NCI-H1048 (cell line): ENCODE measurements at places on chromosomes 1 and 21.

GRCh38 chr1:161676441-161676840 is 13.5 kb downstream of the FCGR2B start:
- DNase-seq = no peak

DNA sequence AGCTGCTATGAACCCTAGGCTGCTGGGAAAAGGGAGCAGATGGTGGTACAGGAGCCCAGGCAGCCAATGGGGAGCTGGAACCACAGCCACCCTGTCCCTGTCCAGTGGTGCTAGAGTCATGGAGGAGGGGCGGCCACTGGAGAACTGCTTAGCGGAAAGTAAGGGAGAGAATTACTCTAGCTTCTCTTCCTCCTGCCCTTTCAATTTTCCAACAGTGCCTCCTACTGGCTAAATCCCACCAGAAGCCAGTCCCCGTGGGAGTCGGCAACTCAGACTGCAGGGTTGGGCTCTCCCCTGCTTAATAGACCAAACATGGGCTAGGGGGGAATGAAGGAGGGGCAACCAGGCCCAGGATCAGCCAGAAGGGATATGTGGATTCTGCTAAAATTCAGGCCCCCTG is 154.5 kb downstream of the ACTL8 start:
- DNase-seq = no peak

GRCh38 chr21:21851657-21852056 is 853.4 kb downstream of the NCAM2 start:
- DNase-seq = no peak

DNA sequence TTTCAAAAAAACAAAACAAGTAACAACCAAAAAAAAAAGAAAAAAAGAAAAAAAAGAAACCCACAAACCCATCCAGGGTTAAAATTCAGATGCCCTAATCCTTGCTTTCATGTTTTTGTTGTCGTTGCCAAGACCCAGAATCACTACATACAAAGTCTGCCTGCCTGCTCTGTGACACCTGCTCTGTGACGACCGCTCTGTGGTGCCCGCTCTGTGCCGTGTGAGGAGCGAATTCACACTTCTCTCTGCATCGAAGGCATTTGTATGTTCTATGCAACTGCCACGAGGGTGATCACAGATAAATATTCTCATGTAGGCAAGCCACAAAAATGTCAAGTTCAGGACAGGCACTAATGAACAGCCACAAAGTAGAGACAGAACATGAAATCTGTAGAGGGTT is 178.6 kb downstream of the SLC45A1 start:
- no peak for DNase-seq

GRCh38 chr1:6162773-6163172 is 17.3 kb downstream of the CHD5 start:
- DNase-seq = no peak

DNA sequence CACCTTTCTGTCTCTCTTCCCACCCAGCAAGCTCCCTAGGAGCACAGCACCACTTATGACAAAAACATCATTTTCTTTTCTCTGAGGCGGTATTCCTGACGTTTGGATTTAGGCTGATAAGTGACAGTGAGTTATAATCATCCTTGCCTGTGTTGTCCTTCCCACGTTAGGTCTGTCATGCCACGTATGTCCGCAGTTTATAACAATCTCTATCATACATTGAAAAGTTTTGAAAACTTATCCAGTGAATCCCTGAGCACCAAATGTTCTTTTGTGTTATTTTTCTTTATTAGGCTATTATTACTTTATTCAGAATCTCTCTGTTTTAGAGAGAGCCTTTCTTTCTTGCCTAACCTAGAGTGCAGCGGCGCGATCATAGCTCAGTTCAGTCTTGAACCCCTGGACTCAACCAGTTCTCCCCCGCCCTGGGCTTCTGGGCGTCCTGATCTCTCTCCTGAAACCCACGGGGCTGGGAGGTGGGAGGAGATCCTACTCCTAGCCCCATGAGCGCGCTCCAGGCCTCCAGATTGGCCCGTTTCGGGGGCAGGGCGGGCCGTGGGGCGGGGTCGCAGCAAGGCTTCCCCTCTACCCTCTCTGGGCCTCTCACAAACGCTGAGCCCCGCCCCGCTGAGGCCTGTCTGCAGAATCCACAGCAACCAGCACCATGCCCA is at the start of gene GSTM2:
GSTM2 (plus strand) TSS at position 606 of the 671 bp plus-strand sequence; CDS start at position 665, 59 bp downstream.
- peak; percentile 30 for DNase-seq

DNA sequence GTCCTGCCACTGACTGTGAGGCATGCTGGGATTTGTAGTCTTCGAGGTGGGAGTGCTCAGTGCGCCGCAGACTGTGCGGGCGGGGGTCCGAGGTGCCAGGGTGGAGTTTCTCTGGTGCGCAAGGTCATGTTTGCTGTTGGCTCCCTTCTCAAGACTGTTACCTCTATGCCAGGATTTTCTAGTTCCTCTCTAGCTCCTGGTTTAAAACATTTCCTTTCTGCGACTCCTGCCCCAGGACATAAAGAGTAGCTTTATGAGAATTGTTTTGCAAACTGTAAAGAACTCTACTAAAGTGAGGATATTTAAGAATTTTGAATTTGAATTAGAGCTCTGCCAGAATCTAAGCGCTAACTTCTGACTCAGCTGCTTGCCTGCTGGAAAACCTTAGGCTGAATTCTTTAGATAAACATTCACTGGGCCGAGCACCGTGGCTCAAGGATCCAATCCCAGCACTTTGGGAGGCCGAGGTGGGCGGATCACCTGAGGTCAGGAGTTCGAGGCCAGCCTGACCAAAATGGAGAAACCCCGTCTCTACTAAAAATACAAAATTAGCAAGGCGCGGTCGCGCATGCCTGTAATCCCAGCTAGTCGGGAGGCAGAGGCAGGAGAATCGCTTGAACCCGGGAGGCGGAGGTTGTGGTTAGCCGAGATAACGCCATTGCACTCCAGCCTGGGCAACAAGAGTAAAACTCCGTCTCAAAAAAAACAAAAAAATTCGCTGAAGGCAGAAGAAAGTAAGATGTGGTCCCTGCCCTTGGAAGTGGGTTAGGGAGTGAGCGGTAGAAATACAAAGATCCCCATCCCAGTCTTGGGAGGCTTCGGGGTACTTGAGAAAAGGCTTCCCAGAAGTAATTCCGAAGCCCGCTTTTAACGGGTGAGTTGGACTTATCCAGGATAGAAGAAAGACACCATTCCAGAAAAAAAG is 992 bp upstream of the USP48 start:
- no peak for DNase-seq

GRCh38 chr1:93995837-93996536 is 86.8 kb upstream of the GCLM start:
- DNase-seq = no peak

GRCh38 chr1:69363236-69363635 is 204.5 kb upstream of the LRRC7 start:
- DNase-seq = no peak

- DNase-seq = no peak
Measured at GRCh38 chr1:85375493-85375892, 89.5 kb downstream of the DDAH1 start.

DNA sequence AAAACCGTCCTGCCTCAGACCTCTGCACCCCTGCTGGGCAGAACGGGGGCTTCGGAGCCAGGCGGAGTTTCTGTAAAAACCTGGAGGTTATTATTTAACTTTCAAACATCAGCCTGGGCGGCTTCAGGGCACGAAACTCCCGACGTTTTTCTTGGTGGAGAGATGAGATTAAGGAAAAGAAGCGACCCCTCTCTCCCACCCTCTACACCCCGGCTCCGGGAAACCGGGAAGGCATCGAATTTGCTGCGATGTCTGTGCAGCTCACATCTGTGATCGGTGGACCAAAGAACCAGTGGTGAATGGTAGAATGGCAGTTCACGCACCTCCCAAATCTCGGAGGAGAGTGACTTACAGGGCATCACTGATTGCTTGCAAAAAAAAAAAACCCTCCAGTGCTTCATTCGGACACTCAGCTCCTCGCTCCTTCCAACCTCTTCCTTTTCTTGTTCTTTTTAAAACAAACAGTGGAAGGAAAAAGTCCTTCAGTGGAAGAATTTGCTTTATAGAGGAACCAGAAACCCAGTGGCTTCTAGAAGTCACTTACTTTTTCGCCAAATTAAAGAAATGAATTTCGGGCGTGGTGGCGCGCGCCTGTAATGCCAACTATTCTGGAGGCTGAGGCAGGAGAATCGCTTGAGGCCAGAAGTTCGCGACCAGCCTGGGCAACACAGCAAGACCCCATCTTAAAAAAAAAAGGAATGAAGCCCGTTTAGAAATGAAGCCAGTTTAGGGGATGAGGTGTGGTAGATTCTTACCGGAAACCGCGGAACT is 884 bp downstream of the PHACTR4 start:
- DNase-seq = no peak

- no peak for DNase-seq
Measured at GRCh38 chr1:190738317-190738716, 260.7 kb upstream of the BRINP3 start.

GRCh38 chr1:158055854-158056253 is 62.4 kb downstream of the KIRREL1 start:
- DNase-seq = no peak

GRCh38 chr1:1573843-1574720 is 581 bp downstream of the SSU72 start:
- DNase-seq = peak; percentile 65

DNA sequence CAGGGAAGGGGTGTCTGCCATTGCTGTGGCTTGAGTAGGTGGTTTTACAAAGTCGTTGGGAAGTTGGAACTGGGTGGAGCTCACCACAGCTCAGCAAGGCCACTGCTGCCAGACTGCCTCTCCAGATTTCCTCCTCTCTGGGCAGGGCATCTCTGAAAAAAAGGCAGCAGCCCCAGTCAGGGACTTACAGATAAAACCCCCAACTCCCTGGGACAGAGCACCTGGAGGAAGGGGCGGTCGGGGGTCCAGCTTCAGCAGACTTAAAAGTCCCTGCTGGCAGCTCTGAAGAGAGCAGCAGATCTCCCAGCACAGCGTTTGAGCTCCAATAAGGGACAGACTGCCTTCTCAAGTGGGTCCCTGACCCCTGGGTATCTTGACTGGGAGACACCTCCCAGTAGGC is 124.2 kb downstream of the LHX8 start:
- no peak for DNase-seq

DNA sequence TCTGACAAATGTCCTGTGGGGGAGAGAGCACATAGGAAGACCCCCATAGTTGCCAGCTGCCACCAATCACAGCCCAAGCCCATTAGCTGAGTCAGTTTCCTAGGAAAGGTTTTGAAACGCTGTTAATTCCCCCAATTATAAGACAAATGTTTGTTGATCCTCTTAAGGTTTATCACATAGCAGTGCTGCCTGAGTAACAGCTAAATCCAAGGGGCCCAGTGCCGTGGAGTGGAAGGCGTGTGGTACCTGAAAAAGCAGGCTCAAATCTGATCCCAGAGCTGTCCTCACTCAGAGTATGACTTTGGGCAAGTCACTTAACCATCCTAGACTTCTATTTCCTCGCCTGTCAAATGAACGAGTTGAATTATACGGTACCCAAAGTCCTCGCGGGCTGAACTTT is 69.5 kb downstream of the GRIK3 start:
- no peak for DNase-seq

DNA sequence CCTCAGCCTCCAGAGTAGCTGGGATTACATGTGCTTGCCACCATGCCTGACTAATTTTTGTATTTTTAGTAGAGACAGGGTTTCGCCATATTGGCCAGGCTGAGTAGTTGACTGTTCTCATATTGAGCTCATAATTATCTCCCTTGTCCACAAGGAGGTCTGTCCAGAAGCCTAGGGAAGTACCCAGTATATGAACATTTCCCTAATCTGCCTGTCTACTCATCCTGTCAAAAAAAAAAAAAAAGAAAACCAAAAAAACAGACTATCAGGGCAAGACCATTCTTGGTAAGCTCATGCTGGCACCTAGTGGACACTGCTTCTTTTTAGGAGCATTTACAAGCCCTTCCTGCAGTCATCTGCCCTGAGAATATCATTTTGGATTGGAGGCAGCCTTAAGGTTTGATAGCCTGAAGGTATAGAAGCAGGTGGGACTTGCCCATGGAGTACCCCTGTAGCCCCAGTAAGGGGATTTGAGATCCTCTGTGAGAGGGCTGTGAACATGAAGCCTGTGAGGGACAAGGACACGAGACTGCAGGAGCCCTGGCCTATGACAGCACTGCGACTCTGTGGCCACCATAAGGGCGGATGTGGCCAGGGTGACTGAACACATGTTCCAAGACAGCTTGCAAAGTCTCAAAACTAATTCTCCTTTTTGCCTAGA is 10.8 kb upstream of the DUSP12 start:
- no peak for DNase-seq

GRCh38 chr21:36700295-36700970 is 1.5 kb downstream of the SIM2 start:
- DNase-seq = no peak

- no peak for DNase-seq
Measured at GRCh38 chr1:17675744-17676143, 79.4 kb upstream of the ACTL8 start.

- DNase-seq = no peak
Measured at GRCh38 chr21:36235058-36235582, 78.5 kb downstream of the DOP1B start.

DNA sequence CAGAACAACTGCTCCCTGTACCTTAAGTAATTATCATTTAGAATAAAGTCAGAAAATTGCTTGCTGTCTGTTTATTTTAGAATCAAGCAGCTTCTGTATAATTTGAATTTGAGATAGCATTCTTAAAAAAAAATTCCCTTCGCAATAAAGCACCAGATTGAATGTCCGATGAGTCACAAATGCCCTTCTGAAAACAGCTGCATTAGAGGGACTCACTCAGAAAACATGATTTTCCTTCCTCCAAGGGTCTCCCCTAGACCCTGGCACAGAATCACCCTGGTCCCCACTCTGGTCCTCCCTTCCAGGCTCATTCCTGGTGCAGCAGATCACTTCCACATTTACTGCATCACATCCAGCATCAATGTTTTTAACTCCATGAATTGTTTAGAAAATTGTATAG is 471.1 kb upstream of the VAMP3 start:
- no peak for DNase-seq

- DNase-seq = no peak
Measured at GRCh38 chr1:143721024-143721373, 250.8 kb downstream of the FAM72C start.

- no peak for DNase-seq
Measured at GRCh38 chr21:18769599-18769998, 366.0 kb upstream of the TMPRSS15 start.

DNA sequence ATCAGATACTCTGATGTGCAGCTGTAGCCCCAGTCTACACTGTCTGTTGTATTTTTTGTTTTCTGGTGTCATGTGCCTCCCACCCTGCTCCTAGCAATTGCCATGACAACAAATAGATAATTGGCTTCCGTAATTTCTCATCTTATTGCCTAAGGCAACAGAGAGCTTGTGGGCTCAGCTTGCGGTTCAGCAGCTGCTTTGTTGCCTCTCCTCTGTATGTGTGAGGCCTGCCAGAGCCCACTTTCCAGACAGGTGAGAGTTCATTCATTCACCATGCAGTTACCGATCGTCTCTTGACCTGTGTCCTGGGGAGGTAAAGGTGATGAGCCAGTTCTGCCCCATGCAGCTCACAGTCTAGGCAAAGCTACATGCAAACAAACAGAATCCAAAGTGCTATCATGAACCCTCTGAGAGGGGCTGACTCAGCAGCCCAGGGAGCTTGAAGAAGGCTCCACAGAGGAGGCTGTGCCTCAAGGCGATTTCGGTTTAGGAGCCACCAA is 11.9 kb downstream of the LGALS8 start:
- no peak for DNase-seq

- DNase-seq = no peak
Measured at GRCh38 chr1:201013991-201014815, 9.3 kb downstream of the KIF21B start.

GRCh38 chr1:55062801-55063576 is 23.6 kb downstream of the PCSK9 start:
- DNase-seq = no peak

- DNase-seq = no peak
Measured at GRCh38 chr1:10918531-10918930, 93.9 kb upstream of the TARDBP start.
